ENCODE measurements at places on chromosomes 2 and 18.
A peak's percentile ranks its signal among the peaks of the same experiment; 100 is the strongest.

- no peak for DNase-seq
Observed at GRCh38 chr2:1995081-1995480, 250.8 kb upstream of the PXDN start.

- no peak for DNase-seq
Observed at GRCh38 chr18:9993521-9994025, 79.8 kb downstream of the VAPA start.

DNA sequence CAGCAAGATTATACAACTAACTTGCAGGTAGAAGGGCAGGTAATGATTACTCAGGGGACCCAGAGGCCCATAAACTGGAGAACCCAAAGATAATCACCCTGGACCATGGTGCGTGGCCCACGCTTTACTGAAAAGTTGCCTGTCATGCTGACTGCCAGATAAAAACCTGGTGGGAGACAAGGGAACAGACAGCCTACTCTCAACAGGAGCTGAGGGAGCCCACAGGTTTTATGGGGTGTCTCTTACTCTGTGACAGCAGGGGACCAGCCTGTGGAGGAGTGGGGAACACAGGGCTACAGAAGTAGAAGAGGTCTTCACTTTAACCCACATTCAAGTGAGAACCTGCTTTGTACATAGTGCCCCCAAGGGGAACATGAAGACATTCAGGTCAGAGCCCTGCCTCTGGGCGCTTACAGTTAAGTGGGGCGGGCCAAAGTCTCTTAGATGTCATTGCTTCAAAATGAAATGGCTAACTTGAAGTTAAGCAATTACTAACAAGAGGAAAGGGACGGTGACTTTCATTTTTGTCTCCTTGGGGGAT is 60.4 kb downstream of the DHRS9 start:
- no peak for DNase-seq

DNA sequence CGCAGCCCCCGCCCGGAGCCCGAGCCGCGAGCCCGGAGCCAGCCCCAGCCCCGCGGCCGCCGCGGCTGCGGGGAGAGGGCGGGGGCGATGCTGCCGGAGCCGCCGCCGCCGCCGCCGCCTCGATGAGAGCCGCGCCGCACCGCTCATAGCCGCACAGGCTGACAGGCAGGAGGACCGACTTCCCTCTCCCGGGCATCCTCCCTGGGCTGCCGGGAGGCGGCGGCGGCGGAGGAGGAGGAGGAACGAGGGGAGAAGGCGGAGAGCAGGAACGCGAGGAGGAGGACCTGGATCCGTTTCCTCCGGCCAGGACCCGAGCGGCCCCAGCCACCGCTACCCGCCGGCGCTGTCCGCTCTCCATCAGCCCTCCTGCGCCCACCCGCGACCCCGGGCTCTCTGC is 370 bp downstream of the KLHL29 start:
- DNase-seq: peak; percentile 45

- DNase-seq: no peak
Observed at GRCh38 chr2:169336695-169337094, 25.6 kb downstream of the LRP2 start.

GRCh38 chr18:44325903-44326635 is 354.6 kb upstream of the SETBP1 start:
- DNase-seq: peak; percentile 1

GRCh38 chr2:31467426-31467825 is 52.9 kb upstream of the XDH start:
- no peak for DNase-seq

GRCh38 chr2:181372646-181373040 is 84.5 kb upstream of the ITGA4 start:
- no peak for DNase-seq

- DNase-seq: peak; percentile 35
Observed at GRCh38 chr2:109450574-109451273, 163.0 kb downstream of the SEPTIN10 start.

GRCh38 chr2:68279691-68280090 is 27.4 kb upstream of the PPP3R1 start:
- DNase-seq: no peak

GRCh38 chr18:34128436-34128835 is 96.3 kb downstream of the NOL4 start:
- no peak for DNase-seq

DNA sequence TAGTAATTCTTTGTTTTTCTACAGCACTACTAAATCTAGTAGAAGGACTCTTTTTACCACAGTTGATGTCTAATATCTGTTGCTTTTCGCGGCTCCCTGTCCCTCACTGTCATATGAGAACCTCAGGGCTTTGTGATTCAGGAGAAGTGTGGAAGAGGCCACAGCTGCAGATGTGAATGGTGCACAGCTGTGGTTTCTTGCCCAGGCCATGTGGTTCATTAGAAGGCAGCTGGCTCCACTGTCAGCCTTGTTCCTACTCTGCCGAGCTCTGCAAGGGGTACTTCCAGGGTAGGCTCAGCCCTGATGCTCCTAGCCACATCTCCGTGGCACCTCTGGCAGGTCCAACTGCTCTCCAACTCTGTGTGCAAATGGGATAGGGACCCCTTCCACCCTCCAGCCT is 83.9 kb downstream of the APOB start:
- DNase-seq: no peak

- no peak for DNase-seq
Observed at GRCh38 chr18:55503167-55503820, 84.7 kb downstream of the TCF4 start.

- DNase-seq: no peak
Observed at GRCh38 chr18:58599106-58599505, 29.8 kb downstream of the ALPK2 start.

- no peak for DNase-seq
Observed at GRCh38 chr2:241002275-241003046, 4.0 kb downstream of the SNED1 start.

GRCh38 chr18:13562494-13563029 is 163.8 kb downstream of the FAM210A start:
- DNase-seq: no peak

DNA sequence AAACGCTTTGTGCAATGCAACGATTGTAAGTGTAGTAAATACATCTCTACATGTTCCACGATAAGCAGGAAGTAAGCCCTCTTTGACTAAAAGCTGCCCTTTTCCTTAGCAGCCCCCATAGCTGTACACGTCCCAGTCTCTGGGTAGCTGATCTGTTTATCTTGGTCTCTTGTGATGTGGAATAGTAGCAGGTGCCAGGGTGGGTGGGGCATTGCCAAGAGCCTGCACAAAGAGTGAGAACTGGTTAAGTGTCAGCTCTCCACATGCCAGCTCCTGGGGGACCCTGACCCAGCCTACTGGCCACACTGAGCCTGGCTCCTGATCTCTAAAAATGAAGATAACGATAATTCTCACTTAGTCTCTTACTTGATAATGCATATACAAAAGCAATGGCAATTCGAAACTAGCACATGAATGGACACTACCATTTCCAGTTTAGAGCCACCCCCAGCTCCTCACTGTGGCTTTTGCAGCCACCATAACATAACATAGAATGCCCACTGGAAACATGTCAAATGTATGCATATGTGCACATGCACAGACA is 92.3 kb downstream of the MYT1L start:
- no peak for DNase-seq

GRCh38 chr2:27566628-27567027 is 16.2 kb upstream of the ZNF512 start:
- no peak for DNase-seq

- no peak for DNase-seq
Observed at GRCh38 chr2:234038076-234038802, 12.3 kb upstream of the SPP2 start.

DNA sequence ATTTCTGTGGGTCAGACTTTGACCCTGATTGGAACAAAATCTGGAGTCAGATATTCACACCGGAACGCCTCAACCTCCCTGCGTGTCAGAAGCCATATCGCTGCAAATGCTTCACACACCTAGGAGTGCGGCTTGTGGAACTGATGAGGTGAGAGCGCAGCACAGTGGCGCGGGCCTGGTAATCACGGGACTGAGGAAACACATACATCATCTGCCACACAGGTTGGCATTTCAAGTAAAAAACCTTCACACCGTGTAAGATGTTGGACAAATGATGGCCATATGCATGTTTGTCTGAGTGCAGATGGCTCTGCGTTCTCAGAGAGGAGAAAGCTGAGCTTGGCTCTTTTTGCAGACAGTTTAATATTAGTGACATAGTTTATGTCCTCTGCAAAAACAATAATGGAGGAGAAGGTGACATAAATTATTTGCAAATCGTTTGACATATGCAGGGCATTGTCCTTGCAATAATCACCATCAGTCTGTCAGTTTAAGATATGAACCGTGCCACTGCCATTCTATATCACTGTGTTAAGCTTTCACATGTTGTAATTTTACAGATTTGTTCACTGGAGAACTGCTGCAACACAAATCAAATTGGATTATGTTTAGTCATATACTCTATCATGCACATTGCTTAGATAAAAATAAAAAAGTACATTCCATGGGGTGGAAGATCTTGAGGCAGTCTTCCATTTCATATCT is 101.4 kb downstream of the MTX2 start:
- no peak for DNase-seq

- DNase-seq: no peak
Observed at GRCh38 chr18:62974928-62975675, 259.8 kb downstream of the PHLPP1 start.

GRCh38 chr2:236830926-236831325 is 254.8 kb upstream of the COPS8 start:
- no peak for DNase-seq
